ENCODE measurements at places on chromosomes 13 and 19.
A peak's percentile ranks its signal among the peaks of the same experiment; 100 is the strongest.

GRCh38 chr19:36051236-36051635 lies 2.8 kb downstream of the THAP8 start:
- no peak for DNase-seq

- DNase-seq = no peak
Measured at GRCh38 chr19:53246498-53246897, 8.2 kb downstream of the ZNF677 start.

- DNase-seq = no peak
Measured at GRCh38 chr19:28963486-28964250, 249.3 kb downstream of the UQCRFS1 start.

DNA sequence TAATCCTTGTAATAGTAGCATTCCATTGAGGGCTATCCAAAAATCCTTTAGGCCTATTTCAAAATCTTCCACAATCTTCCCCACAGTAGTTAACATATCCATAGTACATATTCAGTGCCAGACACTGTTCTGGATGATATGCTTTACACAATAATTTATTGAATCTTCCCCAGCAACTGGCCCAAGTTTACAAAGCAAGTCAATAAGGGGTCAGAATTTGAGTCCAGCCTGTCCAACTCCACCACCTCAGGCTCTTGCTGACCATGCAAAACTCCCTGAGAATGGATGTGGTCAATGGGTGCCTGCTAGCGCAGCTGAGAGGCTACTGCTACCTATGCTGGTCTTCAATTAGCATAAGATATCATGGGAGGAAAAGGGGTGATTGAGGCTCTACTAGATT lies 529.6 kb downstream of the FGF9 start:
- peak; percentile 12 for DNase-seq

DNA sequence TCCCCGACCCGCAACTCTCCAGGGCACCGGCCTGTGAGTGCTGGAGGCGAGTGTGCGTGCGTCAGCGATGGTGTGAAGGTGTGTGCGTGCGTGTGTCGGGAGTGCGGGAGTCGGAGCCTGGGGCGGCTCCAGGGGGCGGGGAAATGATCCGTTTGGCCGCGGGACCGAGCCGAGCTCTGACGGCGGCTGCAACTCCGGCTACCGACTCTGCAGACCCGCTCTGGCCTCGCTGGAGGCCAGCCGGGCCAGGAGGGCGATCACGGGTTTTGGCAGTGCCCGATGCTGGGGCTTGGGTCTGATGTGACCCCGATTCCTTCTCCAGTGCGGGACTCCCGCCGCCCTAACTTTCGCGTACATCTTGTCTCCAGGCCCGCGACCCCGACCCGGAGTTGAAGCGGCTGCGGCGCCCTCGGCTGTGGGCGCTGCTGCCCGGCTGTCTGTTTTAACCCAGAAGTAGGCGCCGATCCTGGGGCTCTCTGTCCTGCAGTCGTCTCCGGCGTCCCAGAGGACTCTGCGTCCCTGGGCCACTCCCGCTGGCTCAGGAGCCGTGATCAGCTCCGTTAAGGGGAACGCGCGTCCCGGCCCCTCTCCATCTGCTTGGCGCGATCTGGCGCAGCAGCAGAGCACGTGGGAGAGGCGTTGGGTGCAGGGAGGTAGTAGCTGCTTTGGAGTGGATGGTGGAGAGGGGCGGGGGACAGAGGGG lies 1.2 kb downstream of the CHST8 start:
- DNase-seq = no peak

DNA sequence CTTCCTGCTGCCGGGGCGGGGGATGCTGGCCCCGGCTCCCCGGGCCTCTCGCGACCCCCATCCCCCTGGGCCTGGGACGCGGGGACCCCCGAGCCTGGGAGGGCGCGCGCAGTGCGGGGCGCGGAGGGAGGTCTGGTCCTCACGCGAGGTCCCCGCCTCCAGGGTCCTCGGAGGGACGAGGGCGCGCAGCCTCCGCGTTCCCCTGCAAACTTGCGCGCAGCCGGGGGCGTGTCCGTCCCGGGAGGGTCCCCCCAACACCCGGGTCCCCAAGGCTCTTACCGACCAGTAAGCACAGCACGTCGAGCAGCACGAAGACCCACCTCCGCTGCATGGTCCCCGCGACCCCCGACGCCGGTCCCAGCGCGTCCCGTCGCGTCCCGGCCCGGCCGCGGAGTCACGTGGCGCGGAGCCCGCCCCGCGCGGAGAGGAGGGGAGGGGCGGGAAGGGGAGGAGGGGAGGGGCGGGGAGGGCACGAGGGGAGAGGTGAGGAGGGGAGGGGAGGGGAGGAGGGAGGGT lies at the start of gene PLPP2:
Gene PLPP2, minus strand, starts transcription at position 398 of the 516 bp plus-strand sequence. Its CDS starts 67 bp downstream, at position 331.
- DNase-seq = no peak

- no peak for DNase-seq
Measured at GRCh38 chr13:21837841-21838551, 167.1 kb downstream of the FGF9 start.

DNA sequence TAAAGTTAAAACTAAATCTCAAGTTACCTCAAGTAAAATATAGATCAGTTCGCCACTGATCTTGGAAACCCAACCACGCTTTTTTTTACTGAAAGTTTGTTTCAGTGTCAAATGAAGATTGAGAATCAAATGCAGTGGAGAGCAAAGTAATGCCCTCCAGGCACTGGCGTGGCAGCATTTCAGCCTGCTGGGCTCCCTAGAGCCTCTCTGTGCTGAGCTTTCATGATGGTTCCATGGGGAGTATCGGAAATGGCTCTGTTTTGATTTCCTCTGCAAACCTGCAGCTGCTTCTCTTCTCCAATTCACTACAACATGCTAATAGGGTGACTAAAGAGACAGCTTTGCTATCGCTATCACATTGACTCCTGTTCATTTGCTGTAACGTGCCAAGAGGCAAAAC lies 141.6 kb downstream of the FGF14 start:
- DNase-seq = no peak

- DNase-seq = no peak
Measured at GRCh38 chr13:109208522-109208921, 577.9 kb downstream of the IRS2 start.

DNA sequence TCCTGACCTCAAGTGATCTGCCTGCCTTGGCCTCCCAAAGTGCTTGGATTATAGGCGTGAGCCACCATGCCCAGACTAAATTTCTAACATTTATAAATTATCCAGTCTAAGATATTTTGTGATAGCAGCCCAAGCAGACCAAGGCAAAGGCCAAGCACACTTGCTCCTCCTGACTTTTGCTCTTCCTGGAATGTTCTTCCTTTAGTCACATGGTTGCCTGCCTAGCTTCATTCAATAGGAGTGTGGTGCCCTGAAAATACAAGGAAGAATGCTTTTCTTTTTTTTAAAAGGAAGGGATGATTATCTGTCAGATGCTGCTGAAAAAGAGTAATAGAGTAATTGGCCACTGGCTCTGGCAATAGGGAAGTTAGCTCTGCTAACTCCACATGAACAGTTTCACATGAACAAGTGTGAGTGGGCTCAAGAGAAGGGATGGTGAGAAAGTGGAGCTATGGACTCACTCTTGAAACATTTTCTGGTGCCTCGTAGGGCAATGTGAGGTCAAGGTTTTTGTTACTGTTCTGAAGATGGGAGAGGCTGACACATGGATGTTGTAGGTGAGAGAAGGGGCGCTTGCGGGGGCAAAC lies 47.1 kb downstream of the USPL1 start:
- no peak for DNase-seq

DNA sequence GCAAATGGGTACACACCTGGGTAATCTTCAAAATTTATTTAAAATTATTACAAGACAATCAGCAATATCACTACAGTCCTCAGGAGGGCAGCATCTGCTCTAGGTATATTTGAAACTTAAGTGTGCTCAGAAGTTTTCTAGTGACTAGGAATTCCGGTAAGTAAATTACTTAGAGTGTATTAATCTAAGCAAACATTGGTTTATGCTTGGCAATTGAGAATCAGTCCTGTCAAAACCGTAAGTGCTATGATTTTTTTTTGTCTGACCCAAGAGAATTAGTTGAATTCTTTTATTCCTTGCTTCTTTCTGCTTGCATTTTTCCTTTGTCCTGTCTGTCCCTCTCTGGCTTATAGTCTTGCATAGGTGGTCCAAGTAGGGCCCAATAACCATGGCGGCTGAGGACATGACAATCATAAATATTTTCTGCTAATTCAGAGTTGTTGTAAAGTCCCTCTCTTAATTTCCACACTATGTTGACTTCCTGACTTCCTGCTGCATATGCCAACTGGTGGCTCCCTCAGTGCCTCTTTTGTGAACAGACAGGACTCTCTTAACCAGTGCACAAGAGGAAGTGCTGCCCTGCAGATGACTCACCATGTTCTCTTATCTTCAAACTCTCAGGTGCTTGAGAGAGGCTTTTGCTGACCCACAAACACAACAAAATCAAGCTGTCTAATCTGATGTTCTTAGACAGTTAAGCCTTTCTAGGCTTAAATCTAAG lies 82.2 kb downstream of the SLAIN1 start:
- DNase-seq = peak; percentile 45

GRCh38 chr13:32501064-32501463 lies 37.5 kb downstream of the N4BP2L2 start:
- DNase-seq = no peak

DNA sequence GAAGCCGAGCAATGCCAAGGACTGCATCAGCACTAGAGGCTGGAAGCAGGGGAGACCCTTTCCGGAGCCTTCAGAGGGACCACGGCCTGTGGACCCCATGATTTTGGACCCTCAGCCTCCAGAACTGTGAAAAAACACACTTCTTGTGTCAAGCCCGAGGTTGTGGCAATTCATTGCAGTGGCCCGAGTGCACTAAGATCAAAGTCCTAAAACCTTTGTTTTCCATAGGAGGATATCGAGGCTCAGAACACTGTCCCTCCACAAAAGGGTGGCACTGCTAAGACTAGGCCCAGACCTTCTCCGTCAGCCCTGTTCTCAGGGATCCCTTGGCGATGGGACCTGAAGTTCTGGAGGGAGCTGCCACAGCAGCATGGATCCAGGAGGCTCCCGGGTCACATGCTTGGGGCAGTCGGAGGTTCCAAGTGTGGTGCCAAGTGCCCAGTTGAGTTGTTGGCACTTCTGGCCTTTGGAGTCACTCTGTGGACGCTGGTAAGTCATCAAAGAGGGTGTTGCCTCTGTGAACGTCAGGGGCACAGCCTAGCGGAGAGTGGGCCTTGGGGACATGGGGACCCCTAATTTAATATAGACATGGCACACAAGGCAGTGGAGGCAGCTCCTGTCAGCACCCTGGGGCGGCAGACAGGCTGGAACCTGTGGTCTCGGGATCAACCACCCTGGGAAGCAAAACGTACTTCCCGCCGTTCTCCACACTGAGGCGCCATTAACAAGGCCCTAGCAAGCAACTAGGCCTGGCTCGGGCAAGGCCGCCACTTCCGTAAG lies 199.2 kb downstream of the COL4A1 start:
- no peak for DNase-seq

DNA sequence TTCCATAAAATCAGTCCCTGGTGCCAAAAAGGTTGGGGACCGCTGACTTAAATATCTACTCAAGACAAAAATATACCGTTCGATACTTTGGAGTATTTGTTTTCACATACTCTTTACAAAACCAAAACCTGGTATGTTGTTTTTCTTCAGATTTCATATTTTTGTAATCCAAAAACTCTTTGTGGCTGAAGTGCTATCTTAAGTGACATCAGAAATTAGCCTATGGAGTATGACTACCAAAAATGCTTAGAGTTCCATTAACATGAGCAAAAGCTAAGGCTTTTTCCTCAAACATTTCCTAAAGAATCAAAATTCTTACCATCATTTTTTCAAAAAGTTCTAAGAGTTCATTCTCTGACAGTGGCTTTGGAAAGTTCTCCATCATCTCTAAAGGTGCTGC lies 52.0 kb downstream of the DIAPH3 start:
- DNase-seq = no peak

- no peak for DNase-seq
Measured at GRCh38 chr13:80866921-80867320, 526.0 kb upstream of the SPRY2 start.

GRCh38 chr19:18294467-18294864 lies 13.0 kb upstream of the JUND start:
- DNase-seq = no peak

GRCh38 chr19:1263188-1263587 lies 5.9 kb upstream of the CIRBP start:
- no peak for DNase-seq

GRCh38 chr19:39405958-39406655 lies 540 bp upstream of the ZFP36 start:
- DNase-seq = no peak

DNA sequence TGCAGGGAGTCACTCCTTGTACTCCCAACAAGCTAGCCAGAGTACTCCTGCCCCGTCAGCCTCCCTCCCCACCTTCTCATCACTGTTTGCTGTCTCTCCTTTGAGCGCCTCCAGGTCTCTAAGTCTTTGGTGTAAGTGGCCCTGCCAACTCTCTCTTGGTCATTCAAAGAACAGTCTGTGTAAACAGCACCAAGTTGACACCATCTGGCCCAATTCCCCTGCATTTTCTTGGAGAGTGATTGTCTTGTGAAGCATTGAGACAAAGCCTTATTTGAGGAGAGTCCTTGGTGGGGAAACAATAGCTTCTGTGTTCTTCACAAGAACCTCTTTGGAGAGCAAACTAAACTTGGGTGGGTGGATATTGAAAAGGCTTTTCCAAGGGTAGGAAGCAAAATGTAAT lies 114.6 kb upstream of the RNF113B start:
- no peak for DNase-seq

DNA sequence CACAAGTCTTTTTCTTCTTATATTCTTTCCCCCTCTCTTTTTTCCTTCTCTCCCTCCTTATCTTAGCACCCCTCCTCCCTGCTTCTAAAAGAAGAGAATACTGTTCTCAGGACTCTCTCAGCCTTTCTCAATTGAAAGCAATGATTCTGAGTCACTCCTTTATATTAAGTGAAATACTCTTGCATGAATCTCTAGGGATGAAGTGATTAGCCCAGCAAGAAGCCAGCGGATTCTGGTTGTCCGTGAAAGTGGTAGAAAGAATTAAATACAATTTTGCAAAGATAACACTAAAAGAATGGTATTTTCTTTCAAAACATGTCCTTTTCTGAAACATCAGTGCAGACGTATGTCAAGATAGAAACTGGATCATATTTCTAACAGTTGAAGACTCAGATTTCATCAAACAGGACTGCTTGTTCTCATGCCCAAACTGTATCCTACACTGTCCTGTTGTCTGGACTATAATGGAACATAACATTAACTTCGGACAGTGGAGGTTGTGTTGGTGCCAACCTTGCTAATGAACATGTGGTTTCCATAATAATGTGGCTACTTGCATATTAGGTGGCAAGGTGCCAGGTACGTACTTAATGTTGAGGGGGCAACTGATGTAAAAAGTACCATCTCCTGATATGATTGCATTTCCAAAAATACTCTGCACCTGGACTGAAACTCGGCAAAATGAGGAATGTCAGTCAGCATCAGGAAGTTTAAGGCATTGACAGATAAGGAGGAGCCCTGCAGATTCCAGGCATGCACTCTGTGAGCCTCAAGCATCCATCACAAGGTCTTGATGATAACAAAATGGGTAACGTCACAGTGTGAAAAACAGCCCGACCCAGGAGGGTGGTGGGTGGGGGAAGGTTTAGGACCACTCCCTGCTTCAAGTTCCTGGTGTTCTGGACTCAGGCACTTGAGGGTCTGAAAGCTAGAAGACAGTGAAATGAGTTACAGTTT lies 357.2 kb downstream of the DLEU7 start:
- no peak for DNase-seq

Measured in right lung (tissue), 10 donors.